ENCODE measurements at places on chromosomes 3 and 15. TPM values are rescaled to one million over a fixed set of nuclear protein-coding genes. Genes with fewer than 3 reads are reported as not detected.

CAND2 gene
- total RNA-seq: 0.42 TPM

SCG5 gene
- total RNA-seq: 2.4 TPM

AMIGO3 gene
- 0.41 TPM for total RNA-seq

PPP1R14D gene
- not detected for total RNA-seq

TMEM108 gene
- total RNA-seq: not detected

UBL7 gene
- 40.7 TPM for total RNA-seq

FRMD4B gene
- total RNA-seq: 1.5 TPM

ACAN gene
- total RNA-seq: 0.33 TPM

CCR8 gene
- not detected for total RNA-seq

AADACL2 gene
- not detected for total RNA-seq

PRR20G gene
- 0.19 TPM for total RNA-seq

CCDC39 gene
- not detected for total RNA-seq

ALPK3 gene
- total RNA-seq: 0.18 TPM

CHRM5 gene
- total RNA-seq: 0.02 TPM

GRAMD2A gene
- total RNA-seq: not detected

PRR23A gene
- total RNA-seq: not detected

FGF12 gene
- 0.69 TPM for total RNA-seq

THUMPD3 gene
- 52.0 TPM for total RNA-seq

OSBPL10 gene
- total RNA-seq: 13.0 TPM

TGM5 gene
- not detected for total RNA-seq

RASGRF1 gene
- total RNA-seq: 0.43 TPM

RTP3 gene
- not detected for total RNA-seq

CHSY1 gene
- total RNA-seq: 24.6 TPM

CHRFAM7A gene
- 7.5 TPM for total RNA-seq

WNT7A gene
- total RNA-seq: 0.19 TPM

ARPIN gene
- total RNA-seq: 11.8 TPM

KLHL6 gene
- total RNA-seq: not detected

NCBP2 gene
- total RNA-seq: 45.9 TPM

P2RY12 gene
- total RNA-seq: not detected

SLC28A2 gene
- total RNA-seq: not detected

MORC1 gene
- not detected for total RNA-seq

NOX5 gene
- total RNA-seq: 0.24 TPM

DLEC1 gene
- 0.05 TPM for total RNA-seq

SST gene
- not detected for total RNA-seq

CLRN1 gene
- total RNA-seq: not detected

NPAP1 gene
- not detected for total RNA-seq

TIMP4 gene
- total RNA-seq: 12.3 TPM

ZNF774 gene
- total RNA-seq: 0.62 TPM

SH3GL3 gene
- 0.67 TPM for total RNA-seq

WDR93 gene
- total RNA-seq: 0.13 TPM

CLDN1 gene
- total RNA-seq: 28.6 TPM

ACKR4 gene
- not detected for total RNA-seq

HCLS1 gene
- 0.14 TPM for total RNA-seq

U2SURP gene
- 84.6 TPM for total RNA-seq

Data from A549 treated with CORT108297 at 1 μM for 4 hours (cell line).